ENCODE measurements at places on chromosomes 5 and 9.
A peak's percentile ranks its signal among the peaks of the same experiment; 100 is the strongest.

GRCh38 chr5:83473346-83474160 lies 2.0 kb downstream of the VCAN start:
- peak; percentile 99 for DNase-seq

DNA sequence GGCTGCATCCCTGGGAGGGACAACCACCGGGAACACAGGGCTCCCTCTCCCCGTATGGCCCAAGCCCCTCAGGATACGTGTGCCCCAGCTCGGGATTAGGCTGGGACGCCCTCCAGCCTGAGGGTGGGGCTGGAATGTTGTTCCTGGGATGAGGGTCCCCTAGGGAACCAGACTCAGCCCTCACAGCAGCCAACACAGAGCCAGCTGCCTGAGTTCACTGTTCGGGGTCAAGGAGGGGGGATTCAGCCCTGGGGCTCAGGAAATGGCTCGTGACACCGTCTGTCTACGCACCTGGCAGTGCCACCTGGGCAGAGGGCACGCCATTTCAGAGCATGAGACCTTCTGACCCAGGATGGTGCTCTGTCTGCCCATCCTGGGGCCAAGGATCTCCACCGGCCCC lies 8.9 kb downstream of the RNF44 start:
- no peak for DNase-seq

- DNase-seq = peak; percentile 67
These were observed 73.6 kb downstream of the FAM114A2 start for GRCh38 chr5:153964880-153965645.

DNA sequence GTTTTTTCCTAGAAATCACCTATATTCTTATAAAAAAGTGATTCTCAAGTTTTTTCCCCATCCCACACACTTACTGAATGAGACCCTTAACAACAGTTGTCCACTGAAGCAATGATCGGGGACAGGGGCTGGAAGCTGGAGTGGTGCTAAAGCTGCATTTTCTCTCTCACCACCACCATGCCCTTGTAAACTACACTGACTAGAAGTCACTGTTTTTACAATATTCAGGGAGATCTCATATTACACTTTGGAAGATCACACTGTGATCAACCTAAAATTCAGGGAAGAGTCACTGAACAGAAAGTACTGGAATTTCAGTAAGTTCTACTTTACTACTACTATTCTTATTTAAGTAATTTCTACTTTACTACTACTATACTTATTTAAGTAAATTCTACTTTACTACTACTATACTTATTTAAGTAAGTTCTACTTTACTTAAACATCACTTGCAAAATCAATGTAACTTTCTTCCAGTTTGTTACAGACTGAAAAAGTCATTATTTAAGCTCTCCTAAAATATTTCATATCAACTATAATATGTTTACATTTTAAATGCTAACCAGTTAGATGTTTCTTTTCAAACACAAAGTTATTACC lies 164.3 kb downstream of the AGTPBP1 start:
- DNase-seq = no peak

DNA sequence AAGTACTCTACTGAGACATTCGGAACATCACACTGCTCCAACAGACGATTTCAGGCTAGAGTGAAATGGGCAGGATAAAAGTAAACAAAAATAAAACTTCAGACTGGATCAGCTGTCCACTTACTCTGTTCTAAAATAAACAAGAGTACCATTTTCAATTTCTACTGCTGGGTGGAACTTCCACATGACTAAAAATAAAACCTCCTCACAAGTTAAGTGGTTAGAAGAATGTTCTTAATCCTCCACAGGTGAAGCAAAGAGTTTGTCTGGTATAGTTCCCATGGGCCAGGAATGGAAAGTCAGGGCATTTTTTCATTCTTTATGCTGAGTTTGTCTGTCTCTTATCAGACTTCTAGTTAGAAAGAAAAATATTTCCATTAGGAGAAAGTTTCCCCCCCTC lies 15.7 kb downstream of the NUDT12 start:
- no peak for DNase-seq

DNA sequence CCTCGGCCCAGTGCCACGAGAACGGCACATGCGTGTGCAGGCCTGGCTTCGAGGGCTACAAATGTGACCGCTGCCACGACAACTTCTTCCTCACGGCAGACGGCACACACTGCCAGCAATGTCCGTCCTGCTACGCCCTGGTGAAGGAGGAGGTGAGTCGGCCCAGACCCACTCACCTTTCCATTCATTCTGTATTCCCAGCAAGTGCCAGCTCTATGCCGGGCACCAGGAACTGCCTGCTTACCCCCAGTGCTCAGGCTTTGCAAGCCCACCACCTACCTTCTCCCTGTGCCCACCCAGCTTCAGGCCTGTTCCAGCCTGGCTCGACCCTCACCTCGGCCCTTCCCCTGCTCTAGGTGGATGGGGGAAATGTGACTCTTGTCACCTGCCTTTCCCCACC lies 26.6 kb upstream of the AIF1L start:
- DNase-seq = no peak

DNA sequence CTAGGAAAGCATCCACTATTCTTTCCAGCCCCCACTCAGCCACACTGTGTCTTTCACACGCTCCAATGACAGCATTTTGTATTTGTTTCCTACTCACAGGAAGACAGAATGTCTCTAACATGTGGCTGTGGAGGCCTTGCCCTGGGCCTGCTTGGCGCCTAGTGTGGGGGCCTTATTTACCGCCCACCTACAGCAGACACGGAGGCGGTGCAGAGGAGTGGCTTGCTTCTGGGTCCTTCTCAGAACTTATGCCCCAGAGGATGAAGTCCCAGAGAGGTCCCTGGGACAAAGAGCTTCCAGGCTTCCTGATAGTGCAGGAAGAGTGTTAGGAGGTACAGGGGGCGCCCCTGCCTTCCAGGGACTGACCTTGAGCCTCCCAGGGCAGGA lies 8.5 kb upstream of the MRNIP start:
- no peak for DNase-seq

GRCh38 chr5:175706499-175706898 lies 48.6 kb downstream of the HRH2 start:
- DNase-seq = no peak

DNA sequence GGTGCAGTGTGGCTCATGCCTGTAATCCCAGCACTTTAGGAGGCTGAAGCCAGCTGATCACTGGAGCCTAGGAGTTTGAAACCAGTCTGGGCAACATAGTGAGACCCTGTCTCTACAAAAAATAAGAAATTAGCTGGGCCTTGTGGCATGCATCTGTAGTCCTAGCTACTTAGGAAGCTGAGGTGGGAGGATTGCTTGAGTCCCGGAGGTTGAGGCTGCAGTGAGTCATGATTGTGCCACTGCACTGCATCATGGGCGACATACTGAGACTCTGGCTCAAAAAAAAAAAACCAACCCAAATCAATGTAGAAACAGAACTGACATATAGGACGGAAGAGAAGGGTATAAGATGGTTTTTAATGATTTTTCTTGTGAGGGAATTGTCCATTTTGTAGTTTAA lies 27.7 kb downstream of the G3BP1 start:
- DNase-seq = no peak

DNA sequence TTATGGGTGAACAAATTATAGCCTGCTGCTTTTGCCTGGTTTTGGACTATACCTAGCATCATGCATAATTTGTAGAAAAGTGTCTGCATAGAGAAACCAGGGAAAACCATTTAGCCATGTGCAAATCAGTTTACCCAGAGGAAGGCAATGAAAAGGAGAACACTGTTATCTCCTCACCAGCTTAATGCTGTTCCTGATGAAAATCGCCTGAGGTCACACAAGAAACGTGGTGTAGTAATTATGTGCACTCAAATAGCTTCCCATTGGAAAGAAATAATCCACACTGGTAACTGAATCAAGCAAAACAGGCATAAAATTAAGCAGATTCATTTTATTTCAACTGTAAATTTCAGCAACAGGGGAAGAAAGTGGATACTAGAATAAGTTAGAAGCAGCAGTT lies 51.7 kb upstream of the FAM240B start:
- no peak for DNase-seq

DNA sequence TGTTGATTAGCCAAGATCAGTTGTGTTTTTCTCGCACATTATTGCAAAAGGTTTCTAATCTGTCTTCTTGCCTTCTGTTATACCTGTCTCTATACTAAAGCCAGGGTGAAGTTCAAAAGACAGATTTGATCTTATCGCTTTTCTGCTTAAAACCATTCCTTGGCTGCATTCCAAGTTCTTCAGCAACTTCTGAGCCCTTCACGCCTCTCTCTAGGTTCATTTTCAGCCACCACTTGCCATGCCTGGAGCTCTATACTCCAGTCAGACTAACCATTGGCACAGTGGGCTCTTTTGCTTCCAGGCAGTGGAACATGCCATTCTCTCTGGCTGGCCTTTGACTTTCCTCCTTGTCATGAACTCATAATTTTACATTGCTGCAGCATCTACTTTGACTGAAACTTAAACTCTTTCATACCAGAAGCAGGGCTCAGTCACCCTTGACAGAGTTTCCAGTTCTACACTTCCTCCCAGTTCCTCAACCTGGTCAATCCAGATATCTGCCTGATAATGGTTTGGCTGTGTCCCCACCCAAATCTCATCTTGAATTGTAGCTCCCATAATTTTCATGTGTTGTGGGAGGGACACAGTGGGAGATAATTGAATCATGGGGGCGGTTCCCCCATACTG lies 114.4 kb downstream of the SLC12A2 start:
- DNase-seq = no peak

DNA sequence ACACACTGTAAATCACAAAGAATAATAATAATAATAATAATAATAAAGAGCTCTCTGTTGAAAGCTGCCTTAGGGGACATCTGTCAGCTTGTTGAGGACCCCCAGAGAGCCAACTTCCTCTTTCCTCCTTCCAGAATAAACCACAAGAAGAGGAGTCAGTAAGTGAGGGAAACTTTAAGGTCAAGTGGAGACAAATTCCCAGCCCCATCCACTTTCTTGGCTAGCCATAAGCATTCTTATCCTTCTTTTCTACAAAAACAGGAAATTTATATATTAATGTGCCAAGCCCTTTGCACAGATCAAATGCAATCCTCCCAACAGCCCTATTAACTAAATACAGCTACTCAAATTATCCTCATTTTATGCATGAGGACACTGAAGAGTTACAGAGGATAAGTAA lies 9.4 kb upstream of the C5orf58 start:
- DNase-seq = no peak

- DNase-seq = no peak
These were observed 27.4 kb downstream of the OXCT1 start for GRCh38 chr5:41842777-41843176.

DNA sequence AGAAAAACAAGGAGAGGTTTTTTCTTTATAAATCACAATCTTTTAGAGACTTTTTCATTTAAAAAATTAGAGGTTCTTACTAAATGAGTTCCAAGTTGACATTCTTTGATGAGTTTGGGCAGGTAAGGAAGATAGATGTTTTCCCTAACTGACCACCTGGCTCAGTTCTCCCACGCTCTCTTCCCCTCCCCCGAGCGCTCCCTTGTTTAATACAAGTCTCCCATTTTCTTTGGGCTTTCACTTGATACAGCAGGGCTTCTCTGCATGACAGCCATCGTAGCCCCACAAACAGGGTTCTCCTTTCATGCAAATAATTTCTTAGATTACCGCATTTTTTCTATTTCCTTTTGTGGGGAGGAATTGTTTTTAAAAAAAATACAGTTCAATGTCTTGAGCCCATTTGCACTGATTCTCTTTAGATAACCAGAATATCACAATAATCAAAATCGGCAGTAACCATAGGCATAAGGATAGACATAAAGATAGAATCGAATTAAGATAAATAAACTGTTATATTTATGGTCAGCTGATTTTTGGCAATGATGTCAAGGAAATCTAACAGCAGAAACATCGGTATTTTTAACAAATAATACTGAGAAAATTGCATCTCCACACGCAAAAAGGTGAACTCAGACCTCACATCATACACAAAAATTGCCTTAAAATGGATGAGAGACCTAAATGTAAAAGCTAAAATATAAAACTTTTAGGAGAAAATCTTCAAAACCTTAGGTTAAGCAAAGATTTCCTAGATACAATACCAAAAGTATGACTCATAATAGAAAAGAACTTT lies 325.4 kb downstream of the PIK3R1 start:
- DNase-seq = no peak
